ENCODE measurements at places on chromosomes 7 and 10.
A peak's percentile ranks its signal among the peaks of the same experiment; 100 is the strongest.

DNA sequence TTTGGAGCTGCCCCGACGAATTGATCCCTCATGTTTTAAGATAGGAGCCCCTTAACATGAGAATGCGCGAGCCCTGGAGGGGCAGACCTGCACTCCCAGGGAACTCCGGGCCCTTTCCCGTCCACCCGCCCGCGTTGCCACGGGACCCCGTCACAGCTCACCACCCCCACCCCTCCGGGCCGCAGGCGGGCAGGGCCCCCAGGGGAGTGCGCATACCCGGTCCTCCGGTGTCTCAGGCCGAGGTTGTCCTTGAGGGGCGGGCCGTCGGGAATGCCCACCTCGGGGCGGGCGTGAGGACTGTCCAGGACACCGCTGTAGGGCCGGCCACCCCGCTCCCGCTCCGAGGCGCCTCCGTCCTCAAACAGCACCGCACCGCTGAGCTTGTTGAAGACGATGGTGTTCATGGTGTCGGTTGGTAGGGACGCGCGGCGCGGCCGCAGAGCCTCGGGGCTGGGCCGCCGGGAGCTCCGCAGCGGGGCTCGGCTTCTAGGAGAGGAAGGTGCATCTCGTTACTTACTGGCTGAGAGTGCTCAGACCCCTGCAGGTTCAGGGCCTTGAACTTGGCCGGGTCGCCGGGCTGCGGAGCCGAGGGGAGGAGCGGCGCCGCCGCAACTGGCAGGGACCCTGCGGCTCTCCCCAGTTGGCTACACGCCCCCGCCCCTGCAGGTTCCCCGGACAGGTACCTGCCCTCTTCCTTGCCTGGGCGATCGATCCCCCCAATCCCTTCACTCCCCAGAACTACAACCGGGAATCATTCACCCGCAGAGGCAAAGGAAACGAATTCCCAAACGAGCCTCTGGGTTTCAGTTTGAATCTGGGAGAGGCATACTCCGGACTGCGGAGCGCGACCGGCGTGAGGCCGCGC is 2.4 kb downstream of the MKX start:
- DNase-seq: no peak

DNA sequence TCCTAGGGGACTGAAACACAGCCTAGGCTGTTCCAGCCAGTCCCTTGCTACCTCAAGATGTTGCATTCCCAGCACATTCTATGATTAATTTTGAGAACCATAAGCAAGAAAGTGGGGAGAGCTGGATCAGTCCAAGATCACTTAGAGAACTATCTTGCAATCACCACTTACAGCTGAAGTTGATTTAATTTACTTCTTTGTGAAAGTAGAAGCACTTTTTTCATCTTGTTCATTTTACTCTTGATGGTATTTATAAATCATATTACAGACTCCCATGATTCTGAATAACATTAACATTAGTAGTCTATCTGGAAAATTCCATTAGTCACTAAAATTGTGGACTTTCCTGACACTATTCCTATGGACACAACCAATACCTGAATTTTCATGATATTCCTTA is 118.5 kb downstream of the ETV1 start:
- DNase-seq: no peak

DNA sequence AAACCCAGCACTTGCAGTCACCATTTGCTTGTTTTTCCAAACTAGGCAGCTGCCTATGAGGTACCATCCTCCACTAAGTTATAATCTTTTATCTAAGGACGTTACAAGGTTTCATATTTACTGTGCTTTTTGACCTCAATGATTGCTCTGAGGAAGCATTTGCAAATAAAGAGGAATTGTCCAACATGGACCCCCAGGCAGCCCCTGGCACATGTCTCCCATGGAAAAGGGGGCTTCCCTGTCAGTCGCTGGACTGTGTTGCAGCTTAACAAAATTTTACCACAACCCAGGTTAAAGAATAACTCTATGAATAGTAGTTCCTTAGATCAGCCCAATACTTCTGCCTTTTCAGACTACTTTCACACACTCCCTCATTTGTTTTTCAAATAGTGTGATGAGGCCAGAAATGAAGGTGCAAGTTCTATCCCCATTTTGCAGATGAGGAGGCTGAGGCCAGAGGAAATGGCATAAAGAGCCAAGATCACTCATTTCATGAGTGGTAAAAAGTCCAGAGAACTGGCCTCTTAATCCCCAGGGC is 52.8 kb upstream of the ZPBP start:
- DNase-seq: no peak

DNA sequence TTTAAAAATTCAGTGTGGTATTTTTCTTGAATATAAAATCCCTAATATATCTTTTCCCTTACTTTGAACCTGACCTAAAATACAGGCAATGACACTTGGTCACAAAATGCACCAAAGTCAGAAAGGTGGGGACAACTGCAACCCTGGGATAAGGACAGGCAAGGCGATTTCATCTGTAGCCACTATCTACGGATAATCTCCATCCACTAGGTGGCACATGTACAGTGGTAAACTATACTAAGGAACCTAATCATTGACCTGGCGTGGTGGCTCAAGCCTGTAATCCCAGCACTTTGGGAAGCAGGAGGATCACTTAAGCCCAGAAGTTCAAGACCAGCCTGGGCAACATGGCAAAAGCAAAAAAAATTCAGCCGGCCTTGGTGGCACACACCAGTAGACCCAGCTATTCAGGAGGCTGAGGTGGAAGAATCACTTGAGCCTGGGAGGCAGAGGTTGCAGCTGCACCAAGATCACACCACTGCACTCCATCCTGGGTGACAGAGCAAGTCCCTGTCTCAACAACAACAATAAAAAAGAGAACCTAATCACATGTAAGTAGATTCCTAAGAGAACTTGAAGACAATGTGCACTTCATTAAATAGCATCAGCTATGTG is 98.9 kb downstream of the KMT2C start:
- peak; percentile 46 for DNase-seq

GRCh38 chr7:46168671-46169383 is 247.8 kb upstream of the IGFBP3 start:
- peak; percentile 53 for DNase-seq

GRCh38 chr7:129006636-129007414 is 48.1 kb downstream of the TNPO3 start:
- peak; percentile 35 for DNase-seq

GRCh38 chr7:114051871-114052331 is 133.1 kb upstream of the PPP1R3A start:
- no peak for DNase-seq

GRCh38 chr10:89639326-89639725 is 5.7 kb downstream of the PANK1 start:
- no peak for DNase-seq

DNA sequence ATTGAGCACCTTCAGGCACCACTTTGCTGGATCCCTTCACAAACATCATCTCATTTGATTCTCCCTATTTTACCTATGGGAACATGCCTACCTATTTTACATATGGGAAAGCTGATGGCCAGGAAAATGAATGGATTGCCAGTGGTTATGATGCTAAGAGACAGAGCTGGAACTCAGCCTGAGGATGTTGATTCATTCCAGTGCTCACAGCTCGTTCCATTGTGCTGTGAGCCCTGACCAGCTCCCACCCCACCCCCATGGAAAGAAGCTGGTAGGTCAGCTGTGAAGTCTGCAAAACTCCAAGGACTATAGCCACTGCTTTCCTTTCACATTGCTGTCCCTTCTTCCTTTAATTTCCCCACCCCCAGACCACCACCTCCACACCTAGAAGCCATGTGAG is 9.6 kb downstream of the UBTD1 start:
- DNase-seq: peak; percentile 40

DNA sequence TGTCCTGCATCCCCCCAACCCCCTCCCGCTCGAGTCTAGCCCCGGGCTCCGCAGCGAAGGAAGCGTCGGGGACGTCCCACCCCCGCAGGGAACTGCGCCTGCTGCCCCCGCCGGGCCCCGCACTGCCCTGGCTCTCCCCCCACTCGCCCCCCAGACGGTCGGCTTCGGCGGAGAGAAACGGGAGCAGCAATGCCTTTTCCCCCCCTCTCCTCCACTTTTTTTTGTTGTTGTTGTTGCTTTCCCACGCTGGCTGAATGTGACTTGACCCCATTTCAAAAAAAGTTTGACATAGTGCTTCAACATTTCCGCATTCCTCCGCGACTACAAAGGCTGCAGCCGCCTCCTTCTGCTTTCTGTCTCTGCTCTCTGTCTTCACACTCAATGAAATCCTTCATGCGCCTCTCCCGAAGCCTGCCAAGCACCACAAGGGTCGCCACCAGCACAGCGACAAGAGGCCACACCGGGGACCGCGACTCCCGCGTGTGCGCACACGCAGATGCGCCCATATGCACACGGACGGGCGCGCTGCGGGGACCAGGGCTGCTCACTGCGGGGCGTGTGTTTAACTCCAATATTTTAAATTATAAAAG is 1.0 kb downstream of the CDK6 start:
- peak; percentile 82 for DNase-seq

DNA sequence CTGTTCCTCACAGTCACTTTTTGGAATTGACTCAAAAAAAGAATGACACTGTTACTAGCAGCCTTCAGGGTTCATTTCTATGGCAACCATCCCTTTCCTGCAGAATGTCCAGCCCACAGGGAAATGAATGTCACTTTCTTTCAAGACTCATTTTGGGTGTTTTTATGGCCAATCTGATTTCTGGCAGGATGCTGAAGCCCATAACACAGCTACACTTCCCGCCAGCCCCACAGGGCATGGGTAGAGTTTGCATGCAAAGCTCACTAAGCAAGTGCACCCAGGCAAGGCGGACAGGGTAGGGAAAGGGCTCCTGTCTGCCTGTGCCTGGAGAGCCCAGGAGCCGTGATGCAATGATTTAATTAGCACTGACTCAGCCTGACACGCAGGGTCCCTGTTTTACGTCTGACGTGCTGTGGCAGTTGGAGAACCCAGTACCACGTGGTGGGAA is 26.1 kb upstream of the GPAM start:
- DNase-seq: peak; percentile 63

DNA sequence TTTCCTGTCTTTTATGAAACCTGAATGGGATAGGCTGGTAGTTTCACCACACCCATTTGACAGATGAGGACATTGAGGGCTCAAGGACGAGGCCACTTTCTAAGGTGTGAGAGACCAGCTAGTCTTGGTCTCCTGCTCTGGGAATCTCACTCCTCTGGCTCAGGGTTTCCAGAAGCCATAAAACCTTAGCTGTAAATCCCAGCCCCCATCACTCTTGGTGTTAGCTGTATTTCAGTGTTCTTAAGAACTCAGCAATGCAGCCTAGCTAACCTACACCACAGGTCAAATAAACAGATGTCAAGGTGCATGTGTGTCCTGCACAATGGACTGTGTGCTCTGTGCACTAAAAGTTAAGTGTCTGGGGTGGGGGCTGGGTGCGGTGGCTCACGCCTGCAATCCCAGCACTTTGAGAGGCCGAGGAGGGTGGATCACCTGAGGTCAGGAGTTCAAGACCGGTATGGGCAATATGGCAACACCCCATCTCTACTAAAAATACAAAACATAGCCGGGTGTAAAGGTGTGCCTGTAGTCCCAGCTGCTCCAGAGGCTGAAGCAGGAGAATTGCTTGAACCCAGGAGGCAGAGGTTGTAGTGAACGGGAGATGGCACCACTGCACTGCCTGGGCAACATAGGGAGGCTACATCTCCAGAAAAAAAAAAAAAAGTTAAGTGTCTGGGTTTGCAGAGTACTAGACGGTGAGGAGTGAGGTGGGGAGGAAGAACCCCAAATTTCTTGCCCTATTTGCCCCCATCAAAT is 567 bp upstream of the EPO start:
- DNase-seq: peak; percentile 32

DNA sequence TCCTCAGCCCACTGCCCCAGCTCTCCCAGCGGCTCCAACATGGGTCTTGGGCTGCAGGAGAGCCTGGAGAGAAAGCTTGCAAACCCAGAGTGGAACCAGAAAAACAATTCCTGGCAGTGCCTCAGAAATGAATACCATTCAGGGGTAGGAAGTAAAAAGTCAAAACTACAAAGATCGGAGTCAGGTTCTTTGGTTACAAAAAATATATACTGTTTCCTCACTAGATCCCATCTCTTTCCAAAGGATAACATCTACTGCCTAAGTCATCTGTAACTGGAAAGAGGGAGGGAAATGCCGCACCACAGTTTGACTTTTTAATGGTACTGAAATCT is 14.9 kb downstream of the CREB3L2 start:
- no peak for DNase-seq

GRCh38 chr7:138354066-138354465 is 106.0 kb upstream of the TRIM24 start:
- DNase-seq: no peak

- DNase-seq: peak; percentile 27
Observed at GRCh38 chr10:78578929-78579328, 489.8 kb upstream of the ZMIZ1 start.

DNA sequence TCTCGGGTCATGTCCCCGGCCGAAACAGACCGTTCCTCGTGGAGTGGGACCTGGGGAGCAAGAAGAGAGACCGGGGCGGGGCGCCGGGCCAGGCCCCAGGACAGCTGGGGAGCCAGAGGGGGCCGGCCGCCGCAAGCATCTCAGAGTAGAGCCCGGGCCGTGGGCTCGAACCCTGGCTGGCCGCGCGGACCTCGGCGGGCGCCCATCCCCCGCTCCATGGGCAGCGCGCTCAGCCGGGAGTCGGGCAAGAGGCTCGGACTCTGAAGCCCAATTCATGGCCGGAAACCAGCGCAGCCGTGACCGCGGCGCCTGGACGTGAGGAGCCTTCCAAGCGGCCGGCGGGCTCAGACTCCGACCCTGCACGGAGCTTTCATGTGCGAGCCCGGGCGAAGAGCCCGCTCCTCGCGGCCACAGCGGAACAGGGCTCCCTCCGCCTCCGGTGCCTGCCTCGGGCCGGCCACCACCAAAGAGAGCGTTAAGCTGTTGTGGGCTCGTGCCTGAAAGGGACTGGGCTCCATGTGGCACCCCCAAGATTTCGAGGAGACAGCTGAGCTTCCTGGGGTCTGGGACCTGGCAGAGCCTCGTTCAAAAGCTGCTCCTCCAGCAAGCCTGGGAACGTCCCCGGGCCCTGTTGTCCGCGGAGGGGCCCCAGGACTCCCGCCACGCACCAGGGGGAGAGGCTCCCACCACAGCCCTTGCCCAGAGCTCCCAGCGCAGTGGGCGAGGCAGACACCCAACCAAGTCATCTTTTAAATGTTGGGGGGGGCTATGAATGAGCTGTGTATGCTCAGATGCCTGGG is 757 bp upstream of the GRID1 start:
- no peak for DNase-seq

- no peak for DNase-seq
Observed at GRCh38 chr7:140016540-140016939, 46.2 kb downstream of the PARP12 start.

- no peak for DNase-seq
Observed at GRCh38 chr7:108623220-108623619, 53.5 kb downstream of the DNAJB9 start.

GRCh38 chr10:31320550-31321211 is 1.7 kb downstream of the ZEB1 start:
- peak; percentile 51 for DNase-seq
